ENCODE measurements at places on chromosomes 2 and 18.

DNA sequence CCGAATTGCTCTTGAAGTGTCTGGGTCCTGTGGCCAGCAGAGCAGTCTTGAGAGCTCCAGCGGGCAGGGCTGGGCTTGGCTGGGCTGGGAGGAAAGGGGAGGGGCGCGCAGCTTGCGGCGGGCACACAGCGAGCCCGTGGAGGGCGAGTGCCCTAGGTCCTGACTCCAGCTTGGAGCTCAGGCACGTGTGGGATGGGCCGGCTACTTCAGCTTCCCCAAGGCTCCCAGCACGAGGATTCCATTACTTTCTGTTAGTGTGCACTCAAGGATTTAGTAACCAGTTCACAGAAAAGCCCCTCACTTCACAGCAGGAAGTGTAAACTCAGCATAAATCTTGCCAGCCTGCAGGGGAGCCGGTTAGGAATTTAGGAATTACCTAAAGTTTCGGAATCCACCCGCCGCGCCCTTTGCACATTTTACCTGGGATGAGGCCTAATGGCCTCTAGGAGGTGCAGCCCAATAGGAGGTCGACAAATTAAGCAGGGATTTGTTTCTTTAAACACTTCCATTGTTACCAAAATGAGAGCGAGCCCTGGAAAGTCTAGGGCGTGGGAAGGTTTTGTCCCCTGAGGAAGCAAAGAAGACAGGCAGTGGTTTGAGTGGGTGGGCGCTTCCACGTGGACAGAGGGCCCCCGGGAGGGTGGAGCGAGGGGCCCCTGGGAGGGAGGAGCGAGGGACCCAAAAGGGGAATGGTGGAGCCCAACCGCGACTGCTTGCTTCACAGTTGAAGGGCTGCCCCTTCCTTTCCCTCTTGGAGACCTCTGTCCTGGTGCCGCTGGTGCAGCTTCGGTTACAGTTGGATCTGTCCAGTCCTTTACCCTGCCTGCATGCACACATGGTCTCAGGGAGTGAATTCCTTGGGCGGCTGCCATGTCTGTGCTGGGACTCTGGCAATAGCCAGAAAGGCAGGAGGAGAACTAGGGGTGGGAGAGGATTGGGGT, 93.3 kb downstream of the CTAGE1 start:
- DNase-seq, result no peak

GRCh38 chr2:65382776-65383357, 49.5 kb downstream of the SPRED2 start:
- DNase-seq, result peak; percentile 80

DNA sequence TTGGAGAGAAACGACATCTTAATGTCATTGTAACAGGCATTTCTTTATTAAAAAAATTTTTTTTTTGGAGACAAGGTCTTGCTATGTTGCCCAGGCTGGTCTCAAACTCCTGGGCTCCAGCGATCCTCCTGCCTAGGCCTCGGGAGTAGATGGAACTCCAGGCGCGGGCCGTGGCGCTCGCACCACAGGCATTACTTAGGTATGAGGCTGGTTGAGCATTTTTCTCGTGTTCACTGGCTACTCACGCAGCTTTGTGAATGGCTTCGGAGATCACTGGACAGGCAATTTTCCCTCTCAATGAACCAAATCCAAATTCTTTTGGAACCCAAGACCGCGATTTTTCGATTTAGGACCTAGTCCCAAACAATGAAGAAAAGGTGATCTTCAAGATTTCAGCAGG, 795 bp upstream of the TCF7L1 start:
- DNase-seq, result no peak

DNA sequence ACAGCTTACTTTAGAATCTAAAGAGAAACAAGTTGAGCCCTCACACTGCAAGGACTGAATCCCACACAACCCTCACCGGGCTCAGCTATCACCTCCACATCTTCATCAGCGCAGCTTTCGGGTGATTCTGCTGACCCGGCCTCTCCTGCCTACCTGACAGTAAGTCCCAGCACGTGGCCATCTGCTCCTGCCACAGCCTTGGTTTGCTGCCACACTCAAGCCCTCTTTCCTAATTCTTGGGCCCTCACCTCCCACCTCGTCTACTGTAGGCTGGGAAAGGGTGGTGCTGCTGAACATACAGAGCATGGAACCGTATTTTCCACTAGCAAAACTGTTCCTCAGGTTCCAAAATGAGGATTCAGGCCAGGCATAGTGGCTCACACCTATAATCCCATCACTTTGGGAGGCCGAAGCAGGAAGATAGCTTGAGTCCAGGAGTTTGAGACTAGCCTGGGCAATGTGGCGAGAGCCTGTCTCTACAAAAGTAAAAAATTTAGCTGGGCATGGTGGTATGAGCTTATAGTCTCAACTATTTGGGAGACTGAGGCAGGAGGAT, 55.3 kb upstream of the HAAO start:
- DNase-seq, result no peak

GRCh38 chr18:74261053-74261713, 30.6 kb downstream of the CYB5A start:
- no peak for DNase-seq

- DNase-seq, result no peak
Measured at GRCh38 chr2:54939446-54940118, 110.7 kb downstream of the RTN4 start.

- DNase-seq, result no peak
Measured at GRCh38 chr2:69138793-69139459, 125.9 kb downstream of the ANTXR1 start.

- DNase-seq, result no peak
Measured at GRCh38 chr2:100960688-100961087, 41.4 kb upstream of the RPL31 start.

DNA sequence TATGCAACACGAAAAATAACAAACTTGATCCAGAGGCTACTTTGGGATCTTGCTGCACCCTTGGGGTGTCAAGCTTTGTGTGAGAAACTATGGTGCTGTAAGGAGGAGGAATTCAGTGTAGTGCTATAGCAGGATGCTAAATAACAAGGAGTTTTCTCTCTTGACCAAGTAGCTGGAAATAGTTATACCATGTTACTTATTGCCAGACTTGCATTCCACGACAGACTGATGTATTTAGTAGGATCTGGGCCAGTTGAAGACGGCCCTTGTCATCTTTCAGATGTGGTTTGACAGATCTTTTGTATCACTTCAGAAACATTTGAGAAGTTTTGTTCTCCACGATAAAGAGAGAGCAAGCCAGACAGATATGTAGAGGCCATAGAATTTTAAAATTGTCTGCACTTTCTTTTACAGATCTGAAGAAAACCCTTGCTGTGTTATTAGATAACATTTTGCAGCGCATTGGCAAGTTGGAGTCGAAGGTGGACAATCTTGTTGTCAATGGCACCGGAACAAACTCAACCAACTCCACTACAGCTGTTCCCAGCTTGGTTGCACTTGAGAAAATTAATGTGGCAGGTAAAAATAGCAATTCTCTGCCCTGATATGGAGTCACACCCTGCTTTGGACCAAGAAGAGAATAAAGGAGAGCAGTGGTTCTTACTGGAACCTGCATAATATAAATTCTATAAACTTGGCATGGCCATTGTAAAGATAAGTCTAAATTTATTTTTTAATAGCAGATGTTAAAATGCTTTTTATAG, 16.3 kb downstream of the MGAT5 start:
- no peak for DNase-seq

GRCh38 chr2:25701801-25702200, 28.4 kb upstream of the DTNB start:
- no peak for DNase-seq

DNA sequence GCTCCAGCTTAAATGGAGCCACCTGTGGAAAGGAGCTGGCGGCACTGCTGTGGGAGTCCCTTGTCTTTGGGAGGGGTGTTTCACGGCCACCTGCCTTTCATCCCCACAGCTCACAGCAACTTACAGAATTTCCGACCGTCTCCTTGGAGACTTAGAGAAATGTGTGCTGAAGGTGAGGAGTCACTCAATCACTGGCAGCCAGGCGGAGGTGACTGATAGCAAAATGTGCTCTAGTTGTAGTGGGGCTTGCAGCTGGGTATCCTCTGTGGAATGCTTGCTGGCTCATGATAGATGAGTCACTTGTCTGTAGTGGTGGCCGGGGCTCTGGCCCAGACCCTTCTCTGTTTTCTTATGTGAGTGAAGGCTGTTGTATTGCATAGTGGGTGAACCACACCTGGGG, 110.7 kb downstream of the SH3RF3 start:
- no peak for DNase-seq

- DNase-seq, result no peak
Measured at GRCh38 chr2:31384771-31385276, 29.7 kb downstream of the XDH start.

DNA sequence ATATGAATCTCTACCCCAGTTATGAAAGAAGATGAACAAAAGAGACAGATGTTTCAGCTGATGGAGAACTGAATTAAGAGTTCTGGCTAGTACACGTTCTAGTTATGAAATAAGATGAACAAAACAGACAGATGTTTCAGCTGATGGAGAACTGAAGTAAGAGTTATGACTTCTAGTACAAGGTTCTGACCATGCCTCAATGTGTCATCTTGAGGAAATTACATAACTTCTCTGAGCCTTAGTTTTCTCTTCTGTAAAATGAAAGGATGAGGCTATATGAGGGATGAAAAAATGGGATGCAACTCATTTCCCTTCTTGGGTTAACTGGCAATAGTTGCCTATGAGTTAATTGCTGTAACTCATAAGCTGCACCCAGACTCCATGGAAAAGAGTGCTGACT, 92.9 kb upstream of the WDR75 start:
- no peak for DNase-seq

- DNase-seq, result no peak
Measured at GRCh38 chr2:23675506-23675905, 251.4 kb downstream of the ATAD2B start.

- no peak for DNase-seq
Measured at GRCh38 chr2:188000189-188000588, 291.5 kb upstream of the GULP1 start.

DNA sequence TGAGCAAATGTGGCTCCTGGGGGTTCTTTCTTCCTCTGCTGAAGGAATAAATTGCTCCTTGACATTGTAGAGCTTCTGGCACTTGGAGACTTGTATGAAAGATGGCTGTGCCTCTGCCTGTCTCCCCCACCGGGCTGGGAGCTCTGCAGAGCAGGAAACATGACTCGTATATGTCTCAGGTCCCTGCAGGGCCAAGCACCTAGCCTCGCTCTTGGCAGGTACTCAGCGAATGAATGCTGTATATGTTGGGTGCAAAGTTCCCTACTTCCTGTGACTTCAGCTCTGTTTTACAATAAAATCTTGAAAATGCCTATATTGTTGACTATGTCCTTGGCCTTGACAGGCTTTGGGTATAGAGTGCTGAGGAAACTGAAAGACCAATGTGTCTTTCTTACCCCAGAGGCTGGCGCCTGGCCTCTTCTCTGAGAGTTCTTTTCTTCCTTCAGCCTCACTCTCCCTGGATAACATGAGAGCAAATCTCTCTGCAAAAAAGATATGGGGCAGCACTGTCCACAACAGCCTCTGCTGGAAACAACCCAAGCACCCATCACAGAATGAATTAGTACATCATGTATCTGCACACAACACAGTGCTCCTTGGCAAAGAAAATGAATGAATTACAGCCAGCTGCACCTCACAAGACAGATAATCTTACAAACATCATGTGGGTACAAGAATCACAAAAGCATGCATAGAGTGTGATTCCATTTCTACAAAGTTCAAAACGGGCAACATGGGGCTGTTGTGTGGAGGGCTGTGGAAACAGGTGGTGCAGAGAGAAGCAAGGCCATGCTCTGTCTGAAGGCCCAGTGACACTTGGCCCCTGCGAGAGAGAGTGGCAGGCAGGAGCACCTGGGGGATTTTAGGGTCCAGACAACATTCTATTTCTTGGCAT, 6.6 kb downstream of the IL1RN start:
- DNase-seq, result no peak

DNA sequence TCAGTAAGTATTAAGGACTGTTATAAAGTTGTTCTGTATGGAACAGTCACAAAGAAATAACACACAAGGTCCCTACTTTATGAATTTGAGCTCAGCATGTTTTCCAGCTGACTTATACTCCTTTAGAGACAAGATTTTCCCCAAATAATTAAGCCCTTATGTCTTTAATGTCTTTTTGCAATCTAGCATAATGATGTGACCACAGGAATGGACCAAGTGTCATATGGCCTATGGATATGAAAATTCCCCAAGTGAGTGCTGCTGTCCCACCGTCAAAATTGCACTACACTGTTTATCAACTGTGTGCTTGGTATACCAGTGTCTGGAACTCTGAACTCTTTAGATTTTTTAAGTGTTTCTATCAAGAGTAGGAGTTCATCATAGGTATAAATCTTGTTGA, 369.6 kb downstream of the PID1 start:
- DNase-seq, result no peak

All from activated naive CD4-positive, alpha-beta T cell treated with anti-CD3 and anti-CD28 coated beads, Interleukin-2, amount 50 U/mL, for 16 hours (primary cell).